ENCODE measurements at places on chromosomes 12 and 14.

DNA sequence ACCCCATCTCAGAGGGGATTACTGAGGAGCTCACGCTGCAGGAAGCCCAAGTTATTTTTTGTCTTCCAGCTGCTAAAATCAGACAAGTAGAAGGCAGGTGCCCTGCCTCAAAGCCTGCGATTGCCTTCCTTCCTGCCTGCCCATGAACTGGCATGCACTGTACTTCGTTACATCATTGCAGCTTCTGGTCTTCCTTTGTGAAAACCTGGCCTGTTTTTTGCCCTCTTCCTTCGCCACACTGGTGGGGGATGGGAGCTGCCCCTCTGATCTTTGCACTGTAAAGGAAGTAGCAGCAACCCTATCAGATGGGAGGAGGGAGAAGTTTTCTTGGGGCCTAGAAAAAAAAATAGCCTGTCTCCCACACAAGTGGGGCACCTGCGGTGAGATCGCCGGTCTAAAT lies 1098.7 kb downstream of the BCL11B start:
- DNase-seq = no peak

DNA sequence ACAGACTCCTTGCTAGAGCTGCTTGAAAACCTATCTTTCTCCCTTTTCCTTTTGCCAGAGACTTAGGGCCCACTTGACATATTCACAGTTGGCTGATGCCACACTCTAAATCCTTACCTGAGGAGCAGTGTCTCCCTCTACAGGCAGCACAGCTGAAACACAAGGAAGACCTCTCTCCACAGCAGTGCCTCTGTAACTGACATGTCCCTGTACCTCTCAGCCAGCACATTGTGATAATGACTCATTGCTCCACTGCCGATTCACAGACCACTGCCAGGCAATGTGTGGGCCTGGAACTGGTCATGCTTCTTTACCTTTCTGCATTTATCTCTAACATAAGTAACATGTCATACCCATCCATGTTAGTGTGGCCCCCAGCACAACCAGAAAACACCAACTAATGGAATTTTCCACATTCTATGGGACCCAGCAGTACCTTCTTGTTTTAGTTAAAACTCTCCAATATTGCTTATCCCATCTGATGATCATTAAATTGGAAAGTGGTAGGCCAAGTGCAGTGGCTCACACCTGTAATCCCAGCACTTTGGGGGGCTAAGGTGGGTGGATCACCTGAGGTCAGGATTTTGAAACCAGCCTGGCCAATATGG lies 56.5 kb downstream of the GTF2A1 start:
- peak; percentile 49 for DNase-seq

- DNase-seq = peak; percentile 17
These were observed 131.6 kb downstream of the PPFIA2 start for GRCh38 chr12:81627336-81628189.

DNA sequence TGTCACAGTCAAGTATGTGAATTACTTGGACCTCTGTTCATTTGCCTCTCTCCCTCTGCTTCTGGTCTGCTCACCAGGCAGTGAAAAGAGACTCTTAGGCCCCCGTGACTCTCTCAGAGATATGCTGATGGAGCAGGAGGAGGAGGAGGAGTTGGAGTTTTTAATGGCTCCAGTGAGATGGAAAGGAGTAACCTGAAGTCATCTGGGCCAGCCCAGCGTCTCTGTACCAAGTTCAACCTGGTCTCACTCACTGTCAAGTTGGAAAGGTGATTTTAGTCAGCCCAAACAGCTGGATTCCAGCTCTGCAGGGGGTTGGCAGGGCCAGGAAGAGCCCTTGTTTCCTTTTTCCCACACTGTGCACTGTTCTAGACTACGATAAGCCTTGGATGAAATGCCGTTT lies 48.6 kb downstream of the SH2B3 start:
- DNase-seq = no peak

GRCh38 chr12:16281157-16281556 lies 3.7 kb upstream of the SLC15A5 start:
- no peak for DNase-seq

DNA sequence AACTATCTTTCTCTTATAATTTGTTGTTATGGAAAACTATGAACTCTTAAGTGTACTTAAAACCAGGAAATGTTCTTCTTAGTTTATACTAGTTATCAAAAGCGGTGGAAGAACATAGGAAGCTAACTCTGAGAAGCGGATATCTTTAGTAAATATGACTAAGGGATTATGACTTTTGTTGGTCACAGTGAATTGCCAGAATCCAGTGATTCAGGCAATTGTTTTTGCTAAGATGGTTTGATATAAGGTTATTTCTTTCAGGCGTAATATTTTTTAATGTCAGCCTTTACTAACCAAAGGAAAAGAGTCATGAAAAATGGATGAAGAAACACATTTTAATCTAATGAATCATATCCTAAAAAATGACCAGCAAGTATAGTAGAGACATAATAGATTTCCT lies 473.5 kb downstream of the FOXG1 start:
- DNase-seq = peak; percentile 20

GRCh38 chr12:12606781-12607589 lies 4.7 kb upstream of the CREBL2 start:
- DNase-seq = peak; percentile 28

DNA sequence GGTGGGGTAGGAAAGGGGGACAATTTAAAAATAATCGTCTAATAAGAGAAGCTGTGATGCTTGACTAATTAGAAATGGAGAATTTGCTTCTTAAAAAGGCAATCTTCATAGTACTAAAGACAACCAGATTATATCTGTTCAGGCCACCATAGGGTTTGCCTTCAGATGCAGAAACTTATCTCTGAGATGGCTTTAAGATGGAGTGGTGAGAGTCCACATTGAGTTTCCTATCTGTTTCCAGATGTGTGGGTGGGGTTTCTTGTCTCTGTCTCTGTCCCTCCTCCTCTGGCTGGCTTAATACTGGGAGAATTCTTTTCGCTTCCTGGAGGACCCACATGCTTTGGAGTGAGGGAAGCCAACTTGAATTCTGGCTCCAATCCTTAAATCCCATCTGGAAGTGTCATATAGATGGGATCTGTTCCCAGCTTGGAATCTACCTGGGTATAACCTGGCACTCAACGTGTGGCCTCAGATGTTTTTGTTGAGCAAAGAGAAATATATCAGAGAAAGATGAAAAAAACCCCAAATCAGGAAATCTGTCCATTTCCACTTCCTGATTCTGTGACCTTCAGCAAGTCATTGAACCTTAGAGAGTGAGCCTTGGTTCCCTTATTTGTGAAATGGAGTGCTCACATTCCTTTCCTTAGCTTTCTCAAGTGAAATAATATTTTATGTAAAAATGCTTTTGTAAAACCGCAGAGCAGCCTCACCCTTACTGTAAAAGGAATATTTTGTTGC lies 66.4 kb downstream of the CHST11 start:
- DNase-seq = no peak

DNA sequence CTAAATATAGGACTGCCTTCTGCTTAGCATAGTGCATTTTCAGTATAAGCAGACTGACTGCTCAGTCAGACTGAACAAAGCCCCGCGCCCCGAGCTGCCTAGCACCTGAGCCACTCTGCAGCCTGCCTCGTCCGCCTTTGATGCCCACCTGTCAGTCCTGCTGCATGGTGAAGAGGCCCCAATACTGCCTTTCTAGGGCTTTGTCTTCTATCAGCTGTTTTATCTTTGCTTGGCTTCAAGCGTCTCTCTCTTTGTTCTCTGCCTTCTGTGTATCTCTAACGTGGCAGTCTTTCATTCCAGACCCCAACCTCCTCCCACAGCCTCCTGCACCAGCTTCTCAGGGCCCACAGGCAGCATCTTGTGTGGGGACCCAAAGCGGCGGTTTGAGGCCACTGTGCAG lies 1001.0 kb downstream of the VRK1 start:
- no peak for DNase-seq

GRCh38 chr12:32039917-32040575 lies 66.6 kb upstream of the BICD1 start:
- DNase-seq = no peak

GRCh38 chr12:20011200-20011599 lies 357.1 kb upstream of the PDE3A start:
- no peak for DNase-seq

- no peak for DNase-seq
These were observed 68.0 kb downstream of the PRIMA1 start for GRCh38 chr14:93720076-93720815.

GRCh38 chr12:23055004-23055403 lies 430.0 kb downstream of the ETNK1 start:
- DNase-seq = no peak

- peak; percentile 2 for DNase-seq
These were observed 139.7 kb downstream of the SLCO1B3 start for GRCh38 chr12:20950248-20950647.

- no peak for DNase-seq
These were observed 75.9 kb upstream of the TMPO start for GRCh38 chr12:98439471-98439951.

DNA sequence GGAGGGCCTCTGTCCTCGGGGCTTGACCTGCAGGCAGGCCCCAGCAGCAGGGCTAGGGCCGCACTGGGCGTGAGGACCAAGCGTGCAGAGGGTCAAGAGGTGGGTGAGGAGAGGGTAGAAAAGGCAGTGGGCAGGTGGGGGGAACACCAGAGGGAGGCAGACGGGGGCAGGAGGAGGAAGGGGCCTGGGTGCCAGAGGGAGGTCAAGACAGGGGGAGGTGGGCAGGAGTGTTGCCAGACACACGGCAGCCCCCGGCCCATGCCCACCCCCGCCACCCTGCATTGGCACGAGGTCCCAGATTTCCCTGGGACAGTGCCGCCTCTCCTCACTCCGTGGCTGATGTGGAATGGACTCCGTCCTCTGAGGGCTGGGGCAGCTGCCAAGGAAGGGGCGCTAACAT lies 8.2 kb downstream of the TMEM121 start:
- DNase-seq = no peak

DNA sequence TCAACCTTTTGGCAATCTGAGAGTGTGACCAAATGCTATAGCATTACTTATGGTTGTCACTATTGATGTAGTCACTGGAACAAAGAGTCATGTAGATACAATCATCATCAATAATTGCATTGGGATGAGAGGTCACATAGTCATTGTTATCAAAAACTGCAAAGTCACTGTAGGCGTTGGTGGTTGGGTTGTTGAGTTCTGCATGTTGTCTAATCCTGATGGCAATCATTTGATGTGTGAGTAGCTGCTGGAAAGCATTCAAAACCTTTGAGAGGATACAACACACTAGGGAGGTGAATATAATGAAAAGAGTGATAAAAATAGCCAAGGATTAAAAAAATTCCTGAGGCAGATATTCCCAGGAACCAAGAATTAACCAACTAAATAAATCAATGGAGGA lies 214.7 kb upstream of the SYT10 start:
- no peak for DNase-seq

- DNase-seq = no peak
These were observed 96.7 kb downstream of the CEP128 start for GRCh38 chr14:80844872-80845271.

DNA sequence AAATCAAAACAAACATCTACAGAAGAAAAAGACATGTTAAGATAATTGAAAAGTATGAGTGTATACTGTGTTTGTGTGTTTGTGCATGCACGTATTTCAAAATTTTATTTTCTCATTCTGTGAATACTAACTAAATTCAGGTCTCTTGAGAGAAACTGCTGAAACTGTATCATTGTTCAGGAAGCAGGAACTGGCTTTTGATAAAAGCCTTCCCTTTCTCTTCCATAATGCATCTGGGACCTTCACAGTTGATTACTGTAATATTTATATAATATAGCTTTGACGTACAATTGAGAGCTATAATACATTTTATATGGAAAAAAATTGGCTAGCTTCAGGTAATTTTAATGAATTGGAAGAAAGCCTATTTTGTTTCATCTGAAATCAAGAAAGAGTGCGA lies 993.5 kb downstream of the SLC6A15 start:
- DNase-seq = no peak

- DNase-seq = no peak
These were observed 516.3 kb upstream of the NOVA1 start for GRCh38 chr14:27114180-27114579.

- no peak for DNase-seq
These were observed 23.7 kb upstream of the NXPH4 start for GRCh38 chr12:57192920-57193319.

DNA sequence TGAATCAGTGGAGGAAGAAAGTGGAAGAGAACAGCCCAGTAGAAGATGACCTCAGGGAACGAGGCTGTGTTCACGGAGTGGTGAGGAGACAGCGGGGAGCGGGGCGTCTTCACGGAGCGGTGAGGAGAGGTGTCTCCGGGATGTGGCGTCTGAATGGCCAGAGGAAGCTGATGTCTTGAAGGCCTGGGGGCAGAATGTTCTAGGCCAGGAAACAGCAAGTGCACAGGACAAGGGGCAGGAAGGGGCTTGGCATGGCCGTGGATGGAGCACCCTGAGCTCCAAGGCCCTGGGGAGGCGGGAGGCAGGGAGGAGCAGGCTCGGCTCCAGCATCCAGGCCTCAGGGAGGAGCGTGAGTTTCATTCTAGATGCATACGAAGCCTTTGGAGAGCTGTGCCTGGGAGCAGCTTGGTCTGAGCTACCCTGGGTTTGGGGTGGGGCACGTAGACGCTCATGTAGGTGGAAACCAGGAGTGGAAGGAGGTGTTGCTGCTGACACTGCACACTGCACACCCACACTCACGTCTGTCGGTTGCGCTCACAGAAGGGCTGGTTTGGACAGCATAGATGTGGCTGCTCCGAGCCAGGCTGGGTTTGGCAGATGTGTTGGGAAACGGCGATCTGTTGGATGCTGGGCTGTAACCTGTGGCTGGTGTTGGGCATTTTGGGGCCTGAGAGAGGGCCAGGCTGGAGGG lies 131.6 kb downstream of the ADGRD1 start:
- DNase-seq = no peak

- no peak for DNase-seq
These were observed 667.1 kb upstream of the FBXO33 start for GRCh38 chr14:40099316-40099715.

DNA sequence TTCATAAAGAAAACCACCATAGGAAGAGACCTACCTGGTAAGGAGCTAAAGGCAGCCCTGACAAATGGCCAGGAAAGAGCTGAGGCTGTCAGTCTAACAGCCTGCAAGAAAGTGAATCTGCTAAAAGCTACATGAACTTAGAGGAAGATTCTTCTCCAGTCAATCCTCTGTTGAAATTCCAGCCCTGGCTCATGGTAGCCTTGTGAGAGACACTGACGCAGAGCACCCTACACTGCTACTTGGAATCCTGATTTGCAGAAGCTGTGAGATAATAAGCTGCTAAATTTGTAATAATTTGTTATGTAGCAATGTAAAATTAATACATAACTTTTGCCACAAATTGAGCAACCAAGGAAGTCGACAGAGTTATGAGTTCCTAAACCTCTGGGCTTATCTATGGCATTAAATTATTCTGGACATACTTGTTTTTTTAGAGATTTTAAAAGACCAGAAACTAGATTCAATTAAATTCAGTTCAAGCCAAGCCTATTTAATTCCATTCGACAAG lies 257.0 kb downstream of the ETNK1 start:
- no peak for DNase-seq

GRCh38 chr12:114740448-114740847 lies 56.5 kb upstream of the TBX3 start:
- DNase-seq = no peak

- no peak for DNase-seq
These were observed 9.2 kb downstream of the GLIPR1 start for GRCh38 chr12:75489613-75490210.

- no peak for DNase-seq
These were observed 57.3 kb downstream of the FBRSL1 start for GRCh38 chr12:132547205-132547740.

- DNase-seq = no peak
These were observed at the start of gene TMEM121 for GRCh38 chr14:105525861-105526775. TSS of gene TMEM121 (plus strand) at chr14:105526583. CDS start at chr14:105528835, 2,252 bp downstream.

All from hepatic stellate cell (primary cell).